DMS79 treated with DMSO at 0.1 percent for 48 hours (cell line): ENCODE measurements at places on chromosomes 16 and 17.

GRCh38 chr16:77165006-77165405 is 26.0 kb upstream of the MON1B start:
- no peak for DNase-seq

DNA sequence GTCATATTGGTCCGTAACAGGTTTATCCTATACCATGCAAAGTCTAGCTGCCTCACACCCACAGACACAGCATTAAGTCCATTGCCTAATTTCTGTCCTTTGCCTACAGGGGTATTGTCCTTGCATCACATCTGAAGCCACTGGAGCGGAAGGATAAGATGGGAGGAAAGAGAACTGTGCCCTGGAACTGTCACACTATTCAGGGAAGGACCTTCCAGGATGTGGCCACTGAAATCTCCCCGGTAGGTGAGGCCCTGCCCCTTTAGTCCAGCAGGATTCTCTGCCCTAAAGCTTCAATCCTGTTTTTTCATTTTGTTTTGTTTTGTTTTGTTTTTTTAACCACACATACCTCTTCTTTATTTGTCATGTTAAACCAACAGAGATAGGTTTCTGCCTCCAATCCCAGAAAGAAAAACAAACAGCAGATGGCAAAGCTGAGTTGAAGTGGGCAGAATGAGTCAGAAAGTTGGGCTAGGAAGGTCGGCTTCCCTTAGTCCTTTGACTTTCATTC is 2.2 kb upstream of the EFTUD2 start:
- DNase-seq, result no peak

- no peak for DNase-seq
Observed at GRCh38 chr16:82264756-82265155, 94.7 kb upstream of the MPHOSPH6 start.

DNA sequence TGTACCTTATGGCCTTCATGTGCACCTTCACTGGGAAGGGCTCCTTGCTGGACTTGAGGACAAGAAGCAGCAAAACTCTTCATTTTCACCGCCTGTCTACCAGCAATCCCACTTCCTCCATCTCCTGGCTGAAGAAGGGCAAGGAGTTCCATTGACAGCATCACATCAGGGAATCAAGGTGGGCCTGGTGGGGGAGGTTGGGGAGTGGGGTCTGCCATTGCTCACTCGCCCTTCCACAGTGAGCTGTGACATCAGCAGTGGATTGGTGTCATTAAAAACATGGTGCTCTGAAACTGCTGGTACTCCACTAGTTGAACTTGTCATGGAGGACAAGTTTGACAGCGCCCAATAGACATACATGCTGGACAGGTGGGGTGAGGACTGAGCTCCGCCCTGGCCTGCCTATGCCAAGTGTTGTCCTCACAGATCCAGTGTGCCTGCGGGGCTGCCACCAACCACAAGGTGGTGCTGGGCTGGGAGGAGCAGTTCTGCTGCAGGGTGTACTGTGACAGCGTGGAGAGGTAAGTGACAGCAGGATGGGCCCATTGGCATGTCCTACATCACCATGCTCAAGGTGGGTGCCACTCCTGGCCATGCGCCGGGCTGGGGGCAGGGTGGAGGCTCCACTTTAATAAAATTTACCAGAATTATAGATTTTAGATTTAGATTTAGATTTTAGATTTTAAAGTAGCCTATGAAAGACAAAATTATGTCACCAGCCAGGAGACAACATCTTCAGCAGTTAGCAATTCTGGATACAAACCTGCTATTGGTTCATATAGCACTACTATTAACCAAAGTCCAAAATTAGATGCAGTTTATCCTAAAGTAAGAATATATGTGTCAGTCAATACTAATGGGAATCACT is 1729.1 kb downstream of the TP53TG3F start:
- no peak for DNase-seq

DNA sequence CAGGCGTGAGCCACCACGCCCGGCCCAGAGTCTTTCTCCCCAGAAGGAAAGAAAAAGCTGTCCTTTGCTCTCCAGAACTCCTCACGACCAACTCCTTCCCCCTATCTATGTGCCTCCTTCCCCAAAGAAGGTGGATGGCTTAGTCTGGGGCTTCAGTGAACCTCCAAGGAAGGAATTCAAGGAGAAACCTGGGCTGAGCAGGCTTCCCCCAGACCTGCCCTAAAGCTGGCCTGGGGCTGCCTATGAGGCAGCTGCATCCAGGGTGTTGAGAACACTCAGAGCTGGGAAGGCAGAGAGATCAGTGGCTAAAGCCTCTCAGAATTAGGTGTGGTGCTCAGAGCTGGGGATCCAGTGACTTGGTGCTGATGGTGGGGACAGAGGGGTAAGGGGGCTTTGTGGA is 3.8 kb downstream of the ACSF2 start:
- no peak for DNase-seq
